ENCODE measurements at places on chromosomes 5 and 9.

DNA sequence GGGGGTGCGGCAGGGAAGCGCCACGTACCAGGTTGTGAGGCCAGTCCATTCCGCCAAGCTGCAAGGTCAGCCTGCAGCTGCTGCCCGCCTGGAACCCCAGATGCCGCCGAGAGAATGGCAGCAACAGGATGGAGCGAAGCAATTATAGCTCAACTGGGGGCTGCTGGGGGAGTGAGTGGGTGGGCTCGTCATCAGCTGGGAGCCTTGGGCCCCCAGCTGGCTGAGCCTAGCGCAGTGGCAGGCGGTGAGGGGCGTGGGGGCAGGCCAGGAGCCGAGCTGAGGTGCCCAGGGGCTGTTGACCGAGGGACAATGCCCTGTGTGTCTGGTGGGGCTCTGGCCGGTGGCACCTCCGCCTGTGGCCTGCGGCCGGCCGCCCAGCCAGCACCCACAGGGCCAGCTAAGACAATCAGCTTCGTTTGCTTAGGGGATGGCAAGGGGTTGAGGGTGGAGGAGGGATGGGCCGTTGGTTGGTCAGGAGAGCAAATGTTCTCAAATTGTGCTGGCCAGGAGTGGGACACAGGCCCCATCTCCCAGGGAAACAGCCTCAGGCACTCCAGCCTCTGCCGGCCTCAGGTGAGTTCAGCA lies at the start of gene IL17B:
Gene IL17B, minus strand, starts transcription at position 116 of the 585 bp plus-strand sequence. Its CDS starts 67 bp downstream, at position 49.
- H3K4me3 ChIP-seq, result no peak within 1 kb of the TSS
- no peaks in the 10 kb centered on the region for H3K36me3 ChIP-seq
- H3K27ac ChIP-seq, result no peak within 1 kb of the TSS
- DNase-seq, result no peak
- H3K27me3 ChIP-seq, result no peaks in the 10 kb centered on the region

GRCh38 chr5:131533836-131534235 lies 101.2 kb downstream of the RAPGEF6 start:
- no peak for DNase-seq
- no peaks in the 10 kb centered on the region for H3K27me3 ChIP-seq
- no peaks in the 10 kb centered on the region for H3K4me1 ChIP-seq
- H3K36me3 ChIP-seq, result no peaks in the 10 kb centered on the region

DNA sequence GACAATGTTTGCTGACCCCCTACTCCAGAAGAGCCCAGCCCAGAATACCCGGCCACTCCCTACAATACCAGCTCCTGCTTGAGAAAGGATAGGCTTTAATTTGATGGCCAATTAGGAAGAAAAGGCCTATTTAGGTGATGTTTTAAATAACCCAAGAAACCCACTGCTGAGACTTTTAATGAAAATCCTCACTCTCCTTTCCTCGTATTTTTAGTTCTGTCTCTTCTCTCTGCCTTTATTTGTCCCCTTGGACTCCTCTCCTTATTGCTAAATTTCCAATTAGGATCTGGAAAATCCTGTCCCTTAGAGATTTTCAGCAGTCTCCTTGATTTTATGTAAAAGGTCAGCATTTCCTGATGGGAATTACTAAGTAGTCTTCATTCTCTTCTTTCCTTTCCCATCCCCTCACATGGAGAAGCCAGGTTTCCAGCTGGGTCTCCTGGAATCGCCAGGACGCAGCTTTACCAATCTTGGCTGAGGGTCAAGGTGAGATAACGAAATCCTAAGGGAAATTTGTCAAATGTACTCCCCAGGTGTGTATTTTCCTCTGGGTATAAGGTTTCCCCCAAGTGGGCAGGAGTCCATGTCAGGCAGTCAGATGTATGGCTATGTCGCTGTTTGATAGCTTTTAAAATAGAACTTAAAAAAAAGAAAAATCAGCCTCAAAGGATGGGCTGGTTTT lies 11.7 kb downstream of the STC2 start:
- H3K4me3 ChIP-seq, result no peak overlapping the region
- no peak for DNase-seq
- no peak overlapping the region for H3K27ac ChIP-seq
- no peaks in the 10 kb centered on the region for H3K36me3 ChIP-seq

- no peak for DNase-seq
- no peak overlapping the region for H3K4me3 ChIP-seq
- no peaks in the 10 kb centered on the region for H3K4me1 ChIP-seq
These were observed 3.0 kb downstream of the NKX2-5 start for GRCh38 chr5:173231996-173232498.

GRCh38 chr5:179241764-179242370 lies 103.4 kb downstream of the ADAMTS2 start:
- no peaks in the 10 kb centered on the region for H3K27me3 ChIP-seq
- no peak for DNase-seq
- H3K4me3 ChIP-seq, result no peak overlapping the region
- H3K36me3 ChIP-seq, result no peaks in the 10 kb centered on the region

DNA sequence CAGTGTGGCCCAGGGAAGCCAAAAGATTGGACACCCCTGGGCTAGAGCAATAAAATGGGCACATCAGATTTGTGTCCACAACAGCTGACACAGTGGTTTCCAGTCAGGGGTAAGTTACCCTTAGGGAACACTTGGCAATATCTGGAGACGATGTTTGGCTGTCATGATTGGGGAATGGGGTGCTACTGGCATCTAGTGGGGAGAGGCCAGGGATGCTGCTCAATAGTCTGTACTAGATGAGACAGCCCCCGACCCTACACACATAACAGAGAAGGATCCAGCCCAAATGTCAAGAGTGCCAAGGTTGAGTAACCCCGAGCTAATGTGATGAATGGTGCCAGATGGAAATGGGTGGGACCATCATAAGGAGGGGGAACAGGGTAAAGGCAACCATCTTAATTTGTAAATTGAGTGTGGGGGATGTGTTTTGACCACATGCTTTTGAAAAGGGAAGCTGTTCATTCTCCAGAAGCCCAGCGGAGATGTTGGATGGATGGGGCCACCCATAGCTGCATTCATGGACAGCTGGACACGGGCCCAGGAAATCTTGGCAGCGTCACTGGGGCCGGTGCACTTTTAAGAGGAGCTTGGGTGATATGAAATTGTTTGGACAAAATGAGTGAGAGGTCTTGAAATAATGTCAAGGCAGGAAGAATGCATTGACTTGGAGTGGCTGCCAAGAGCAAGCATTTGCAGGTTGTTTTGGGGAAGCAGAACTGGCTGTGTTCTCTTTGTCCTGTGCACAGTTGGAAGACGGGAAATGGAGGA lies 33.4 kb downstream of the SYK start:
- no peak for DNase-seq
- no peaks in the 10 kb centered on the region for H3K27me3 ChIP-seq
- no peak overlapping the region for H3K4me3 ChIP-seq
- H3K27ac ChIP-seq, result no peak overlapping the region

GRCh38 chr9:117029341-117029740 lies 342.2 kb downstream of the TRIM32 start:
- no peaks in the 10 kb centered on the region for H3K4me1 ChIP-seq
- no peak overlapping the region for H3K4me3 ChIP-seq
- DNase-seq, result no peak
- no peaks in the 10 kb centered on the region for H3K36me3 ChIP-seq
- no peak overlapping the region for H3K27ac ChIP-seq

DNA sequence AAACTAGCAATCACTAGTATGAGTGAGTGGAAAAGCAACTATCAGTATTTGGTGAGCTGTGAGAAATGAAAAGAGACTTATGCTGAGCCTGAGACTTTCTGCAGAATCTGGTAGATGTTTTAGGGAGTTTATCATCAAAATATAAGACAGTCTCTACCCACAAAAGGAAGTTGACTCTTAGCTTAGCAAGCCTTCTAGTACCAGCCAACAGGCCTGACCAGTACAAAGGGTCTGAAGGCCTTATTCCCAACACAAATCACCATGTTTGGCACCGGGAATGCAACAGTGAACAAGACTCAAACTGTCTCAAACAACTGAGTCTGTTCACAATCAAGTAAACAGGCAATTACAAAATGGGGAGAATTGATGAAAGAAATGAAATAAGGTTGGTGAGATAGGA lies 244.4 kb downstream of the CWC27 start:
- H3K4me3 ChIP-seq, result no peak overlapping the region
- H3K36me3 ChIP-seq, result no peaks in the 10 kb centered on the region
- H3K4me1 ChIP-seq, result no peaks in the 10 kb centered on the region
- H3K27me3 ChIP-seq, result no peaks in the 10 kb centered on the region

DNA sequence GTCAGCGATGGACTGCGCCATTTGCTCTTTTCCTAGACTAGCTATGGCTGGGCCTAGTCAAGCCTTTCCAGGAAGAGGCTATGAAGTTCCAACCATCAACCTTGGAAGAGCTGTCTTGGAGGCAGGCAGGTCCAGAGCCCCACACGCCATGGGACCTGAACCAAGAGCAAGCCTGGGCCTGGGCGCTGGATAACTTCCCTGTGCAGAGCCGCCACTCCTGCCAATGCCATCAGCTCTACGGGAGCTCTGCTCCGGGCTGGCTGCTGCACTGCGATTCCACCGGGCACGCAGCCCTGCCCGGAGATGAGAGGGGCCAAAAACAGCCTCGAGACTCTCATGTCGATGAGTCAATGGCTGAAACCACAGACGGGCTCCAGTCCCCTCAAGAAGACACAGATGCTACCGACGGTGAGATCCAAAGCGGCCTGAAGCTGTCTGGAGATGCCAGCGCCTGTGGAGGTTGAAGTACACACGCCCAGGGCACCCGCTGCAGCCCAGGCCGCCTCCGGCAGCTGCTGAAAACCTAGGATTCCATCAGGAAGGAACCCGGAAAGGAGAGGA lies 103.7 kb upstream of the SELENOP start:
- no peaks in the 10 kb centered on the region for H3K36me3 ChIP-seq
- H3K27me3 ChIP-seq, result no peaks in the 10 kb centered on the region
- H3K4me1 ChIP-seq, result no peaks in the 10 kb centered on the region
- H3K27ac ChIP-seq, result no peak overlapping the region
- no peak overlapping the region for H3K4me3 ChIP-seq

- no peak for DNase-seq
- no peak overlapping the region for H3K4me3 ChIP-seq
- no peak overlapping the region for H3K27ac ChIP-seq
- H3K4me1 ChIP-seq, result no peaks in the 10 kb centered on the region
These were observed 99.2 kb downstream of the CRB2 start for GRCh38 chr9:123455187-123455586.

DNA sequence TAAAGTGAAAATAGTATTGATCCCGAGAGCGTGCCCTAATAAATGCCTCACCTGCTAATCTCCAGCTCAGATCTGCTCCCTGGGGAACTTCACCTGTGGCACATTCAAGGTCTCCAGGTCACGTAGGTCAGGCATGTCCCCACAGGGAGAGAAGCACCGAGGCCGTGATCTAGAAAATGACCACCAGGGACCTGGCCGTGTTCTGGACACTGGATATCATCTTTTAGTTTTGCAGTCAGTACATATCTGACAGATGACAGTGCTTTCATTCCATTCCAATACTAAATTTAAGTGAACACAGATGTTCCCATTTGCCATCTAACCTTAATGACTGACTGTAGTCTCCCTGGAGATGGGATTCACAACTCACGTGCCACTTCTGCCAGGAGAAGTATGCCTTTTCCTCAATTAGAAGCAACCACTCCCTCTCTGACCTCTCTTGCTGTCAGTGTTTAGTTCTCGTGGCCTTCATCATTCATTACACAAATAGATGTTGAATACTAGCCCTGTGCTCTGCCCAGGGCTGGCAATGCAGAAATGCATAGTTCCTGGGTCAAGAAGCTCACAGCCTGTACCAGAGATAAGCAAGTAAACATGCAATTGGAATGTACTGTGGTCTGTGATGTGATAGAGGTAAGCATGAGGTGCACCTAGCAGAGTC lies 276.5 kb downstream of the NTRK2 start:
- no peak for DNase-seq
- H3K4me1 ChIP-seq, result no peaks in the 10 kb centered on the region
- H3K27me3 ChIP-seq, result no peaks in the 10 kb centered on the region
- no peaks in the 10 kb centered on the region for H3K36me3 ChIP-seq
- H3K4me3 ChIP-seq, result no peak overlapping the region
- no peak overlapping the region for H3K27ac ChIP-seq

DNA sequence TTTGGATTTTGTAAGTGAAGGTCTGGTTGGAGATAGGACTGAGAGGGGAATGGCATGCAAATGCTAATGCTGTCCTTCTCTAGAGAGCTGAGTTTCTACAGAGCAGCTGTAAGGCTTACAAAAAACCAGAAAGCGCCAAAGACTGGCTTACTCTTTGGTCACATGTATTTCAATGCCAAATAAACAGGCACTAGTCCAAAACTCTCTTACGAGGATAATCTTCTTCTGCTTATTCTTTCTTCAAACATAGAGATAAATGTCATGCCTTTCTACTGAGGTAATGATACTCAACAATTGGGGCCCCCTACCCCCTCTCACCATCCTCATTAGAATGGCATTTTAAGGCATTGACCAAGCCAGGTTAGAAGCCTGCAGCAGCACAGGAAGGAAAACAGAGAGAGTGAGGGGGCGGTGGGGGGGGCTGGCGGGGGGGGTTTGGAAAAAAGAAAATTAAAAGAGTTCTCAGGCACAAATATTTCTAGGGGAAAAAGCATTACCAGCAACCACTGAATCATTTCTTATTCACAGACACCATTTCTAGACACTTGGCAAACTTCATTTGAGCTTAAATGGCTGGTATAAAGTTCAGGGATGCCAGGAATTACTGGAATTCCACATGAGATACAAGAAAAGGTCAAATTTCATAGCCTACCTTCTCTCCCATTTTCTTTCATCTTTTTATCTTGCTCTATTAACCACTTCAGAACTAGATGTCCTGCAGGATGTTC lies 34.0 kb downstream of the PUM3 start:
- no peaks in the 10 kb centered on the region for H3K27me3 ChIP-seq
- H3K36me3 ChIP-seq, result peaks cover 29% of the 10 kb centered on the region
- no peak overlapping the region for H3K27ac ChIP-seq

GRCh38 chr5:51829691-51830090 lies 446.4 kb downstream of the ISL1 start:
- no peak overlapping the region for H3K4me3 ChIP-seq
- no peaks in the 10 kb centered on the region for H3K4me1 ChIP-seq
- DNase-seq, result no peak

DNA sequence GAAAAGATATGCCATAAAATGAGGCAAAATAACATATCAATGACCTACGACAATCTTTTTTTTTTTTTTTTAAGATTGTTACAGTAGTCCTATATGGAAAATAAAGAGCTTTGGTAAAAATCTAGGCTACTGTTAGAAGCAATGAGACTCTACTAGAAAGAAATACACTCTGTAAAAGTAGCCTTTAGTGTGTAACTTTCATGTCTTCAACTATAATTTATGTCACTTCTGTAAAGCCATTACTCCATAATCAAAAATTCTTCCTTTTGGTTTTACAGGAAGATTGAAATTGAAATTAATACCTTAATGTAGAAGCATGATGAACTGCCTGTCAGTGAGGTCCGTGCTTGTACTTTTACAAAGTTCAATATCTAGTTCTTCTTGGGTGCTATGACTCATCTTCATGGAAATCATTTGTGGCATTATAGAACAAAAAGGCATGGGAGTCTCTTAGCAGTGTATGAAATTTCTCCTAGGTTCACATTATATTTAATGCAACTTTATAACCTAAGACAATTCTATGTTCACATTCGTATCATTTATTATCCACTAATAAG lies 1393.1 kb downstream of the EFNA5 start:
- no peak overlapping the region for H3K27ac ChIP-seq
- no peaks in the 10 kb centered on the region for H3K36me3 ChIP-seq
- no peak for DNase-seq
- H3K4me1 ChIP-seq, result no peaks in the 10 kb centered on the region
- H3K4me3 ChIP-seq, result no peak overlapping the region

Measured in thymus (tissue), 14 donors.